ENCODE measurements at places on chromosomes 16 and 17.

DNA sequence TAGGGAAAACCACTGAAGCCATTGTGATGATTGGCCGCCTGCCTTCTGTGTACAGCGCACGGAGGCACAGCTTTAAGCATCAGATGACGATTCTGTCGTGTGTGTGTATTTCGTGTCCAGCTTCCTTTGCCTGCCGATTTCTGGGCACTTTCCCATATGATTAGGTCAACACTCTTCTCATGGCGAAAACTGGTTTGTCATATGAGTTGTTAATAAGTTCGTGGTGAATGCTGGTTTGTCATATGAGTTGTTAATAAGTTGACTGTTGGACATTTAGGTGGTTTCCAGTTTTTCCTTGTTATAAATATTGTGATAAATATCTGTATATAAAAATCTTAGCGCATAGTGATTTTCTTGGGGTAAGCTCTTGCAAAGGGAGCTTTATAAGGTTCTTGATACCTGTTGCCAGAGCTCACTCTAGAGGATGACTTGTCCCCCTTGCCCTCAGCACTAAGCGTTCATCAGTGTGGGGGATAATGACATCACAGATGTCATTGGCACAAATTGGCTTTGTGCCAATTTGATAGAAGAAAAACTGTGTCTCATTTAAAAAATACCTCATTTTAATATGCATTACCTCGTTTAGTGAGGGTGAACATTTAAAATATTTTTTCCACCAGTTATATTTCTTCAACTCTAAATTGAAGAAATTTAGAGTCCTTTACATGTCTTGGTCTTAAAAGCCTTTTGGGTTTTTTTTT, 40.0 kb downstream of the PGS1 start:
- no peak for DNase-seq

GRCh38 chr17:35074711-35075707, 11.5 kb upstream of the RFFL start:
- DNase-seq = no peak

- no peak for DNase-seq
Observed at GRCh38 chr17:79992649-79993389, 42.9 kb downstream of the TBC1D16 start.

GRCh38 chr17:21452377-21453143, 76.4 kb downstream of the KCNJ12 start:
- peak; percentile 84 for DNase-seq

DNA sequence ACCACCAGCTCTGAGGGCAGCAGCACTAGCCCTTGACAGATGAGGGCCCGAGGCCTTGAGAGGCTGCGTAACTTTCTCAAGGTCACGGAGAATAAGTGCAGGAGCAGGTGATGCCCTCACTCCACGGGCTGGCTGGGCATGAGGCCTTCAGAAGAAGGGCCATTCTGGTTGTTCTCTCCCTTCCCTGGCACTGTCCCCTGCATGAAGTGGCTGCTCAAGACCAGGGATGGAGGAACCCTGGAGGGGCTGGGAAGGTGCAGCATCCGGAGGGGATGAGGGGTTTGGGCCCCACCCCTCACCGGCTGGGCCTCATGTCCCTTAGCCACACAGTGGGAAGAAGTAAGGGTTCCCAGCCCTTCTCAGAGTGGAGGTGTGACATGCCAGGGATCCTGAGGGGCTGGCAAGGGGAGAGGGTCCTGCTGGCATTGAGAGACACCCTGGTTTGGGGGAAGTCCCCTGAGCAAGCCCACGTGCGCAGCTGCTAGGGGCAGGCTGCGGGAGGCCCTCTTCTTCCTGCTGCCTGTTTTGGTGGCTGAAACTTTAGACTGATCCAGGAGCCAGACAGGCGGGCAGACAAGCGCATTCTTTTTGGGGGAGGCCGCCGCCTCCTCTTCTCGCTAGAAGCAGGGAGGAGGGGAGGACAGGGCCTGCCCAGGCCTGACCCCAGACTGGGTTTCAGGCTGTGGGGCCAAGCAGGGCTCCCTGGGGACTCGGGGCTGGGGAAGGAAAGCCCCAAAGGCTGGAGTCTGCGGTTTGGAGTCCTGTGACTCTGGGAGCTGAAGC, 74.0 kb downstream of the N4BP1 start:
- peak; percentile 90 for DNase-seq

DNA sequence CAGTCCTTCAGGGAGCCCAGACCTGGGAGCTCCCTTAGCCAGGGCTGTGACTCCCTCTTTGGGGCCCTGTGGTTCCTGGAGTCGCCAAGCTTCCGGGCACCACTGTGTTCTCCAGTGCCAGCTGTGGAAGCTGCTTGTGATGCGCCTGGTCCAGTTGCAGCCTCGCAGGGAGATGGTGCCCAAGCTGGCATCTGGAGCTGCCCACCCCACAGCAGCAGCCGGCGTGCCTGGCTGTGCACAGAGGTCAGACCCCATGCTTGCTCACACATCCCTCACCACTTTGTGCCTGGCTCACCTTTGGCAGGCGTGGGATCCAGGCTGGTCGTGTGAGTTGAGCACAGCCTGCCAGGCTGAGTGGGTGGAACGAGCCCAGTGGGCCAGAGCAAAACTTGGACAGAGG, 18.2 kb downstream of the RHOT1 start:
- DNase-seq = no peak

DNA sequence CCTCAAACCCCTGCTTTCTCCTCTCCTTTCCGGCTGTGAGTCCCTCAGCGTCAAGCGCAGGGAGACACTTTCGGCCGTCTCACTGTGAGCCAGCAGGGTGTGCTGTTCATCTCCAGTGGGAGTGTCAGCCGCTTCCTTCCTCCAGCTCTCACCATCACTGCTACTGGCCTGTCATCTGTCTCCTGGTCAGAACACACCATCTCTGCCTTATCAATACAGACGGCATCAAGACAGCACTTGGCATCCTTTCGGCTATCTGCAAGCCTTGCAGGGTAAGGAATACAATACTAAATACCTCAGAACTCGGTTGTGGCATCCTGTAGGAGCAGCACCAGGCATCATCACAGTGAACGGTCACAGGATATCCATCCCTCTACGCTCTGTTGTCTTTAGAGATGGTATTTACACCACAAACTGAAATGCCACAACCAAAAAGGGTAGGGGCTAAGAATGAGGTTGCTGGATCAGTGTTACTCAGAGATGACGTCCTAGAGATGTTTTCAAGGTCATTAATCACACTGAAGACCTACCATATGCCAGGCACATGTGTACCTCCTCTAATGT, 20.7 kb upstream of the CMTM4 start:
- DNase-seq = no peak

DNA sequence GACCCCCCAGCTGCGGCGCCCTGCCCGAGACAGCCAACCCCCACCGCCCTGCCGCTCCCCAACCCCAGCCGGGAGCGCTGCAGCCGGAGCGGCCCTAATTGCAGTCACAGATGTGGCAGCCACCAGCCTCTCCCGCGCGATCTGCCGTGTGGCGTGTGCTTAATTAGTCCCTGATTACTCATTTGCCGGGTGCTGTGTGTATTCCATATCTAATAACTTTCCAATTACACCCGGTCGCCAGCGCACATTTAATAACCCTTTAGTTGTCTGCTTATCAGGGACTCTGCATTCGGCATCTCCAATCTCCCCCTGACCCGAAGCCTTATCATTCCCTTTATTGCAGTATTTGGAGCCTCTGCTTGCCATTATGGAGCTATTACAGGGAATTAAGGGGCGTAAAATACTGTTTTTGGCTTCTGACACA, 236.7 kb upstream of the CIBAR2 start:
- DNase-seq = no peak

DNA sequence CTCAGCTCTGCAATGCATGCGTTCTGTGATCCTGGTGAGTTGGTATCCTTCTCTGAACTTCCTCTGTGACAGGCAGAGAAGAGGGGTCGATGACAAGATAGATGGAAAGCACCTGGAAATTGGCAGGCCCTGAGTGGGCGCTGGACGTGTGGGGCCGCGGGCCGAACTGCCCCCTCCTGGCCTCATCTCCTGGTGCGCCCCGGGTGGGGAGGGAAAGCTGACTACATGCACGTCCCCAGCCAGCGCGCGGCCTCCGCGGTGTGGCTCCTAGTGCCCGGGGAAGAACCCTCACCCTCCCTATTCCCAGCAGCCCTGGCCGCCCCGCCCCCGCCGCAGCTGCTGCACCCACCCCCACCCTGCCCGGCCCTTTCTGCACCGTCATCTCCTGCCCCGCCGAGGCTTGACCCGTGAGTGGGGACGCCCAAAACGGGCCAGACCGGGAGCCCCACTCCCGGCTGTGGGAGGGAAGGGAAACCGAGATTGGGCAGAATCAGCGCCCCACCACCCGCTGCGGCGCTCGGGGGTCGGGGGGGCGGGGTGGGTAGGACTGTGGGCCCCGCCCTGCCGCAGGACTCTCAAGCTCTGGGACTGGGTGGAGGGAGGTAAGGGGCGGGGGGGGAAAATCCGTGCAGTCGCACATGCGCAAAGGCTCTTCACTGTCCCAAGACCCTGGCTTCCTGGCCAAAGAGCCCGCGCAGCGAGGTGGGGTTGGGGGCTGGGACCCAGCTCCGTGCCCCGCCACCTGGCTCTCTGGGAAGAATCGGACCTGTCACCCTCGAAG, at the start of gene NOL3:
TSS of gene NOL3 (plus strand) at position 371 of the 781 bp plus-strand sequence.
- DNase-seq = no peak

DNA sequence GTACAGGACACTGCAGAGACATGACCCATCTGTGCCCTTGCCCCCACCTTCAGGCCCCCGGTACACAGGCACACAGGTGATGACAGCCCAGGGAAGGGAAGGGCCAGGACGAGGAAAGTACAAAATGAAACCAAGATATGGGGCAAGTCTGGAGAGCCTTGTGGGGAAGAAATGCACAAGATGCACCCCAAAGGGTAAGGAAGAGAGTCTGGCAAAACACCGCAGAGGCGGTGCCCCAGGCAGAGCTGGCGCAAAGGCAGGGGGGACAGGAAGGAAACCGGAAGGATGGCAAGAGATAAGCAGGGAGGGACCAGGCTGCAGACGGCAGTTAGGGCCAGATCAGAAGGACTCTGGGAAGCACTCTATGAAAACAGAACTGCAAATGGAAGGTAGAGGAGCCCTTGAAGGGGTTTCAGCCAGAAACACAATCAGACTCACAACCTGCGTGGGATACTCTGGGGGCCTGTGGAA, 81.4 kb downstream of the SLC39A11 start:
- DNase-seq = no peak

DNA sequence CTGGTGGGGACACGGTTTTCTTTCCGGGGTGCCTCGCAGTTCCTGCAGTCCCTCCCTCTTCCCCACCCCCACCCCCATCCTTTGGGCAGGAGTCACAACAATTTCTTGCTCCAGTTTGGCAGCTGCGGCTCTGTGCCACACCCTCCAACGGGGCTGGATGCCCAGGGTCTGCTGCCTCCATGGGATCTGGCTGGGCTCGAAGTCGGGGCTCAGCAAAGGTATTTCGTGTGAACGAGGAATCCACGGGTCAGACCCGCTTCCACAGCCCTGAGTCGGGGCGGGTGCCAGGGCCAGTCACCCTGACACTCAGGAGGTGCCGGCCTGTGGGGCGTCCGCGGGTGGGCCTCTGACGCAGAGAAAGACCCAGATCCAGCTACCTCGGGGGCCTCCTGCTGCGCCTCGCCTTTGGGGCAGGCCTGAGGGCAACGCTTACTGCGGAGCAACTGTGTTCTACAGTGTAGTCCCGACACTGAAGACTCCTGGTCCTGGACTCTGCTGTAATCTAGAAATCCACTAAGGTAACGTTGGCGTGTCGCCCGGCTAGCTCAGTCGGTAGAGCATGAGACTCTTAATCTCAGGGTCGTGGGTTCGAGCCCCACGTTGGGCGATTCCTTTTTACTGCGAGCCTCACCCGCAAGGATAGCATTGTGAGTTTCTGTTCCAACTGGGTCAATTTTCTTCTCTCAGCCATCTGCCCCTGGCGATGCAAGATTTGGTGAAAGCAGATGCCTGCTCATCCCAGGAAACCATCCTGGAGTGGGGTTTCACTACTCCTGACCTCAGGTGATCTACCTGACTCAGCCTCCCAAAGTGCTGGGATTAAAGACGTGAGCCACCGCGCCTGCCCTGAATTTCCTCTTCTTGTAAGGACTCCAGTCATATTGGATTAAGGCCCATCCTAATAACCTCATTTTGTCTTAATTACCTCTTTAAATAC, 12.6 kb upstream of the OR1F1 start:
- no peak for DNase-seq

DNA sequence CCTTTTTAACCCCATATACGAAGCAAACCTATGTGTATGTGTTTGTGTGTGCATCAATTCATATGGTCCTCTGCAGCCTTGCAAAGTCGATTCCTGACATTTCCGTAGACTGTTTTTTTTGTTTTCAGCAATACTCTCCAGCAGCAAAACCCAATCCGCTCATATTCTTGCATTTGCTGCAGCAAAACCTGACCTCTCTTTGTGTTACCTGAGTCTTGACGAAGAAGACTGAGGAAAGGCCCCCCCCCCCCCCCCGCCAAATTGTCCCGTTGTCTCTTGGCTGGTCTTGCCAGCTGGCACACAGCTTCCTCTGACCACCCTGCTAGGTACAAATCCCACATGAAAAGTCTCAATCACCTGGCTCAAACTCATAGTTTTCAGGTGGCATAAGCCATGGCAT, 494.7 kb downstream of the WWOX start:
- DNase-seq = peak; percentile 56

DNA sequence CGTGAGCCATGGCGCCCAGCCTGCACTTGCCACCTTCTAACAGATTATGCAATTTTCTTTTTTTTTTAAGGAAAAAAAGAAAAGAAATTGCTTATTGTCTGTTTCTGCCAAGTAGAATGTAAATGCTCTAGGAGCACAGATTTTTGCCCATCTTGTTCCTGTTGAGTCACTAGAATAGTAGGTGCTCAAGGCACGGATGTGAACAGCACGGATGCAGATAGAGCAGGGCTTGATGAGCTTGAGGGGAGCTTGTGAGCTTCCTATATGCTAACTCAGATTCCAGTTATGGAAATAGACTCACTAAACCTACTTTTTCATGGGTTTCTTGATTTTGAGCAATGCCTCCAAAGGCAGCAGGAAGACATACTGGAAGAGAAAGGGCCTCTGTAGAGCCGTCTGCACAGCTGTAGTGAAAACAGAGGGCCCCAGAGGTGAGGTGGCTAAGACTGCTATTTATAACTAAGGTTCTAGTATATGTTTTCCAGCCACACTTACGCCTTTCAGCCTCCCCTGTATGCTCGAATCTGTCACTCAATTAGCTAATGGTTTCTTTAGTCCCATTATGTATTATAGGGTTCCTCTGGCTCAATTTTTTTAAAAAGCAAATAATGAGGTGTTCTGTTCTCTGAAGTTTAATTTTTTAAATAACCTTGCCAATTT, 72.8 kb downstream of the WWP2 start:
- DNase-seq = no peak

DNA sequence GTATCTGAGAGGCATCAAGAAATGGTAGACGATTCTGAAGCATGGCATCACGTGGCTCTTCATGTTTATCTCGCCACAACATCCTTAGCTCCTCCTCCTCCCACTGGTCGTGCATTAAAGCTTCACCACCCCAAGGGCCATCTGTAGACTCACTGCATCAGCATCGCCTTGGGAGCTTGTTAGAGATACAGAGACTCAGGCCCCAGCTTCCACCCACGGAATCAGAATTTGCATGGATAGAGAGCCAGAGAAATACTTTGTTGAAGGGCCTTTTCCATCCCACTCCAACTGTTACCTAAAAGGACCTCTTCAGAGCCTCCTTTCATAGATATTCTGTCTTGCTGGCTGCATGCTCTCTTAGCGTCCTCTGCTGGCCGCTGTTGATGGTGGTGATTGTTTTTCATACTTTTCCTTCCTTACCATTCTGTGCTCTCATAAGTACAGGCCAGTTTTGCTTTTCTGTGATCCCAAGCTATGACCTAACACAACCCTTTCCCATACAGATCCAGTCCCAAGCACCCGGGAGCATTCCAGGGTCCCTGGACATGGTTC, 1049.4 kb upstream of the EEF2KMT start:
- DNase-seq = no peak

Data from vagina (tissue), 2 donors.